ENCODE measurements at places on chromosomes 3 and 15. TPM values are rescaled to one million over a fixed set of nuclear protein-coding genes. Genes with fewer than 3 reads are reported as not detected.
A peak's percentile ranks its signal among the peaks of the same experiment; 100 is the strongest.

DNA sequence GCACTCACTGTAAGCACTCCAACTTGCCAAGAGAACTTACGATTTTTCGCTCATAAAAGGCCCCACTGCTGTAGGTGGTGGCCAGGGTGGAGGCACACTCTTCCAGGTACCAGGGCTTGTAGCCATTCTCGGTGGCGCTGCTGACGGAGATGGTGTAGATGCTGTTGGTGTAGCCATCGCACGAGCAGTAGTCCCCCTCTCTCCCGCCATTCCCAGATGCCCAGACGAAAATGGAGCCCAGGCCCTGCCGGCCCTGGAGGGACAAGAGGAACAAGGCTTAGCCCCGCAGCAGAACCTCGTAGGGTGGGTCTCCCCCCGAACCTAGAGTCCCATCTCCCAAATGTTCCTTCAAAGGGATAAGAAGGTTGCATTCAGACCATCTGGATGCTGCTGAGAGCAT, 96.3 kb downstream of the PCSK6 start:
- no peak for DNase-seq

The RLBP1 gene
- total RNA-seq, result not detected

GRCh38 chr3:108437439-108437838, 73.0 kb downstream of the MYH15 start:
- no peak for DNase-seq

DNA sequence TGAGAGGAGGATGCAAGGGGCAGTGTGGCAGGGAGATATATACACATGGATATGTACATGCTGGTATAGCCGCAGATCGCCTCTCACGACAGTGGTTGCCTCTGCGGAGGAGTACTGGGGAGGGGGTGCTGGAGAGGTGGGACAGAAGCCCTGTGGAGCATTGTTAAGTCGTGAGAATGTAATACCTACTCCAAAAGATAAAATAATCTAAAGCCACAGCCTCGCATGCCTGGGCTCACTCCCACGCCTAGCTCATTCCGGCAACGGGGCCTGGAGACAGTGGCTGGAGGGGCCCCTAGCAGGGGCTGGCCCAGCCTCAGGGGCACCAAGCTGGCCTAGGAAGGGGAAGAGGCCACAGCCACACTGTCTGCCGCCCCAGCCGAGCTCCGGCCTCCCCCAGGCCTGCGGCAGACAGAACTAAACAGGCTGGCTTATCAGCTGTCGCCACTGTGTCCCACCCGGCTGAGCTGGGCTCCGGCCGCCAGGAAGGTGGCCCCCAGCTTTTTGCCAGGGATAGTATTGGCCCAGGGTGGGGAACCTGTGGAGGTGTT, 65.1 kb upstream of the LCTL start:
- no peak for DNase-seq

The TMC3 gene
- total RNA-seq, result not detected

GRCh38 chr3:125292015-125292414, 79.5 kb upstream of the SLC12A8 start:
- no peak for DNase-seq

- peak; percentile 87 for DNase-seq
Measured at GRCh38 chr3:149586871-149587270, 71.0 kb downstream of the WWTR1 start.

The MAP1A gene
- 0.41 TPM for total RNA-seq

GRCh38 chr3:161879470-161879869, 382.9 kb downstream of the OTOL1 start:
- DNase-seq, result no peak

DNA sequence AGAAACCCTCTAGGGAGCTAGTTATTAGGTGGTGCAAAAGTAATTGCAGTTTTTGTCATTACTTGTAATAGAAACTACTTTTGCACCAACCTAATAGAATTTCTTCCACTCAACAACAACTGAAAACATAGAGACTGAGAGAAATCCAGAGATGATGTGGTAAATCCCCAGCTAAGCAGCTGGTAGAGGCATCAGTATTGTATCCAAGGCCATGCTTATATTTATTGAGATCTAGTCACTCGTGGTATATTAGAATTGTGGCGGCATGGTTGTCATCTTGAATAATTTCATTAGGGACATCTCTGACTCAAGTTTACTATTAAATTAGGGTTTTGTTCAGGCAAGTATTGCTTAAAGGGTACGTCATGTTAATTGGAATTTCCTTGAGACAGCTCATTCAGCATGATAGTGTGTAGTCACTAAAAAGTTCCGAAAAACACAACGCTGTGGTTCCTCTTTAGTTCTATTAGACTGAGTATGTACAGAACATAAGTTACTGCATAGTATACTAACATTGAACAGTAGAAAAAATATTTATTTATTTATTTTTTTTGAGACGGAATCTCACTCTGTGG, 35.3 kb downstream of the PAK2 start:
- no peak for DNase-seq

The CPA3 gene
- total RNA-seq, result not detected

- no peak for DNase-seq
Measured at GRCh38 chr15:70354346-70354905, 256.7 kb upstream of the TLE3 start.

GRCh38 chr3:177284383-177284881, 87.2 kb upstream of the TBL1XR1 start:
- DNase-seq, result peak; percentile 63

The CACNA1D gene
- total RNA-seq, result not detected

DNA sequence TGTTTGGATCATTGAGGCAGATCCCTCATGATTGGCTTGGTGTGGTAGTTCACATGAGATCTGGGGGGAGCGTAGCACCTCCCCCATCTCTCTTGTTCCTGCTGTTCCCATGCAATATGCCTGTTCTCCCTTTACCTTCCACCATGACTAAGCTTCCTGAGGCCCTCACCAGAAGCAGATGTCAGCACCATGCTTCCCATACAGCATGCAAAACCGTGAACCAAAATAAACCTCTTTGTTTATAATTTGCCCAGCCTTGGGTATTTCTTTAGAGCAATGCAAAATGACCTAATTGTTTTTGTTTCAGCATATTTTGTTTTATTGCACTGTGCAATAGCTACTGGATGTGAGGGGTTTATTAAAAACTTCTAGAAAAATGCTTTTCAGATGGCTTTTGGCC, 56.6 kb upstream of the CHST2 start:
- no peak for DNase-seq

The PLCL2 gene
- total RNA-seq, result 1.1 TPM

The TGM5 gene
- not detected for total RNA-seq

- no peak for DNase-seq
Measured at GRCh38 chr3:105444725-105445124, 78.0 kb downstream of the ALCAM start.

GRCh38 chr3:187084126-187084525, 55.2 kb downstream of the RPL39L start:
- DNase-seq, result no peak

The ACTRT3 gene
- 0.81 TPM for total RNA-seq

DNA sequence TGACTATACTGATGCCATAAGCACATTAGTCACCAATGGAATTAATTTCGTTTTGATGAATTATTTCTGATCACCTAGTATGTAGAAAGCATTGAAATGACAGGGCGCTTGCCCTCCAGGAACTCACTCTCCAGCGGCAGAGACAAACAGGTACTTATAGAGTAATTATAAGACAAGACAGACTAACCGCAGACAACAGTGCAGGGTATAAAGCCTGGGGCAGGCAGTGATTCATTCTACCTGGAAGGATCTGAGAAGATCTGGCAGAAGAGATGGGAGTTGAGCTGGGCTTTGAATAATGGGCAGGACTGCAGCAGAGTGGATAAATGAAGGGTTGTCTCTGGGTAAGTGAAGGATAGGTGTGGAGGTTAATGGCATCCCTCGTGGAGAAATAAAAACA, 331.8 kb downstream of the FGF12 start:
- DNase-seq, result no peak

DNA sequence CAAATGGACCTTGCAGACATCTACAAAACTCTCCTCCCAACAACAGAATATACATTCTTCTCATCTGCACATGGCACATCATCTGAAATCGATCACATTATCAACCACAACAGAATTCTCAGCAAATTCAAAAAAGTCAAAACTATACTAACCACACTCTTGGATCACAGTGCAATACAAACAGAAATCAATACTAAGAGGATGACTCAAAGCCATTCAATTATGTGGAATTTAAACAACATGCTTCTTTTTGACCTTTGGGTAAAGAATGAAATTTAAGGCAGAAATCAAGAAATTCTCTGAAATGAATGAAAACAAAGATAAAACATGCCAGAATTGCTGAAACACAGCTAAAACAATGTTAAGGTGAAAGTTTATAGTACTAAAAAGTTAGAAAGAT, 358.1 kb downstream of the NSUN3 start:
- no peak for DNase-seq

DNA sequence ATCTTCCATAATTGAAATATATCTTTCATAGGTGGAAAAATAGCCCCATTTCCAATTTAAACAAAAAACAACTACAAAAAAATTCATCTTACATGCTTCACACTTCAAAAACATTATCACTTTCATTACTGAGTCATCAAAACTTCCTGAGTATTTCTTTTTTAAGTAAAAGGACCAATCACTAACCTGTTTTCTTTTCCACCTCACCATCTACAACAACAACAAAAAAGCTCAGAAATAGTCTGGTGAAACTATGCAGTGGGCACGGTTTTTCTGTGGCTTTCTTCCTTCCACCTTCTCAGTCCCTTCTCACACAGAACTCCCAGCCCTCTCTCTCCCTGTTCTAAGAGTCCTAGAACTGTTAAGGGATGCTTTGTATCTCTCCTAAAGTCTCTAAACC, 20.3 kb upstream of the TNIK start:
- DNase-seq, result peak; percentile 18

DNA sequence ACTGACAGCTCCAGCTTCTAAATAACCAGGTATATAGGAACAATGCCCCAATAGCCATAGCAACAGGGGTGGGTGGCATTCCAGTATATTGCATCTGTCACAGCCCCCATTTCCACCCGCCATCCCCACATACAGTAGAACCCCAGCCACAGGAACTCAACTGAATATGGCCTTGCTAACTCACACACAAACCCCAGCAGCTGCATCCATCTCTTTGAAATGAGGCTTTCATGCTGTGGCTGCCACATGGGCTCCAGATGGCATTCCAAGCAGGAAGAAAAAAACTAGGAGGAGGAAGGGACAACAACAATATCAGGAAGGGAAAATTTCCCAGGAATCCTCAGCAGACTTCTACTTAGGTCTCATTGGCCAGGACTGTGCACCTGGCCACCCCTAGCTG, 54.6 kb downstream of the CCR3 start:
- no peak for DNase-seq

- DNase-seq, result no peak
Measured at GRCh38 chr3:189398656-189399055, 226.9 kb downstream of the TPRG1 start.

GRCh38 chr3:167736264-167736787, 805 bp downstream of the SERPINI1 start:
- DNase-seq, result no peak

The HIGD2B gene
- not detected for total RNA-seq

DNA sequence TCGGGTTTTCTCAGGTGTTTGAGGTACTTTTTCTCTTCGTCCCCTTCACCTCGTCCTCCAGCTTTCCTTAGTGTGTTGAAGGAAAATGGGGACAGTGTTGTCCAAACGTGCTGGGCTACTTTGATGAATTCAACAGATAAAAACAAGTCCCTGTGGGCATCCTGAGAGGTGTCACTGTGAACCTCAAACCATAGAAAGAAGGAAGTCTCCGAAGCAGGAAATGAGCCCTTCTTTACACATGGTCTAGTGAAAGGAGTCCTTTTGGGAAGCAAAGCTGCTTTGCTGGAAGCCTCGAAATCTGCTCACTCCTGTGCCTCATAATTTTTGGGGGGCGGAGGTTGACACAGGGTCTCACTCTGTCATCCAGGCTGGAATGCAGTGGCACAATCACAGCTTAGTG, 10.6 kb downstream of the IL17RB start:
- no peak for DNase-seq

DNA sequence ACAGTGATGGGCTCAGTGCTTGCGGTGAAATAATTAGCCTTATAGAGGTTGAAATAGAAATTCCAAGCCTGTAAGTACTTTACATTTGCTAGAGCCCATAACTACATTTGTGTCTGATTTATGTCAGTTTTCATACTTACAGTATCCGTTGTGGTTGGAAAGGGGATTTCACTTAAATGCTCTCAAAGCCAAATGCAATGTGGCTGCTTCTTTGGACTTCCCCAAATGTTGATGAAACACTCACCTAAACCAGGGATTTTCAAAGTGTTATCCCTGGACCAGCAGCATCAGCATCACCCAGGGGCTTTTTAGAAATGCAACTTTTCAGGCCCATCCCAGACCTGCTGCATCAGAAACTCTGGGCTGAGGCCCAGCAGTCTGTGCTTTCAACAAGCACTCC, 378.7 kb downstream of the MCTP2 start:
- DNase-seq, result no peak

DNA sequence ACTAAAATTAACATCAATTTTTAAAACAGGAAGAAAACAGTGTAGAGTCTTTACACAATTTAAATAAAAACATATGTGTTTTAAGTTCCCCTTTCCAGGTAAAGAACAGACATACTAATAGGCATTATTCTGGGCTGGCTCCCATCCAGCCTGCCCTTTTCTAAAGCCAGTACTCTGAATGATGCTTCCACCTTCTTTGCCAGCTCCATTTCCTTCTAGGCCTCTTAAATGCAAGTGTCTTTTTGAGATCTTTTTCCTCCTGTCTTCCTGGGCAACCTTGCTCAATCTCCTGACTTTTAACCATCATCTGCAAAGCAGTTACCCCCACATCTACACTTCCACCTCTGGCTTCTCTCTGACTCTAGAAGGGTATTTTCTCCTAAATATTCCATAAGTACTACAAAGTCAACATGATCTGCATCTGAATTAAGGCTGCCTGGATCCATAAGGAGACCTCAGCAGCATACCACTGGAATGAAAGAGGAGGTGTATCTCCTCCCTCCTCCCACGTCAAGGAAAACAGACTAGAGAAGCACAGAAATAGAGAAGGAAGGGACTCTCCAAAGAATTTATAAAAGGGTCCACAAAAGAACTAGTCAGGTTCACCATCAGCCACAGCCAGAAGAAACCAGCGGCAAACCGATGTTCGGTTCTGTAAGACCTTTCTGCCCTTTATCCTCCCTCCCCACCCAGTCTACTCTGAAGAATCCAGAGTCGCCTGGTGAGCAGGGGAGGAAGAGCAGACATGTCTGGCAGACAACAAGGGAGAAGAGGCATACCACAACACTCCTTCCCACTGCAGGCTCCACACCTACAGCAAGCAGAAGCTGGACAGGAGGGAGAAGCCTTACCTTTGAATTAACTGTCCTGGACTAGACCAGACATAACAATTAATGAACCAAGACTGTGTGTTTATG, 47.1 kb downstream of the GOLIM4 start:
- DNase-seq, result no peak
